ENCODE measurements at places on chromosomes 1 and 21.

DNA sequence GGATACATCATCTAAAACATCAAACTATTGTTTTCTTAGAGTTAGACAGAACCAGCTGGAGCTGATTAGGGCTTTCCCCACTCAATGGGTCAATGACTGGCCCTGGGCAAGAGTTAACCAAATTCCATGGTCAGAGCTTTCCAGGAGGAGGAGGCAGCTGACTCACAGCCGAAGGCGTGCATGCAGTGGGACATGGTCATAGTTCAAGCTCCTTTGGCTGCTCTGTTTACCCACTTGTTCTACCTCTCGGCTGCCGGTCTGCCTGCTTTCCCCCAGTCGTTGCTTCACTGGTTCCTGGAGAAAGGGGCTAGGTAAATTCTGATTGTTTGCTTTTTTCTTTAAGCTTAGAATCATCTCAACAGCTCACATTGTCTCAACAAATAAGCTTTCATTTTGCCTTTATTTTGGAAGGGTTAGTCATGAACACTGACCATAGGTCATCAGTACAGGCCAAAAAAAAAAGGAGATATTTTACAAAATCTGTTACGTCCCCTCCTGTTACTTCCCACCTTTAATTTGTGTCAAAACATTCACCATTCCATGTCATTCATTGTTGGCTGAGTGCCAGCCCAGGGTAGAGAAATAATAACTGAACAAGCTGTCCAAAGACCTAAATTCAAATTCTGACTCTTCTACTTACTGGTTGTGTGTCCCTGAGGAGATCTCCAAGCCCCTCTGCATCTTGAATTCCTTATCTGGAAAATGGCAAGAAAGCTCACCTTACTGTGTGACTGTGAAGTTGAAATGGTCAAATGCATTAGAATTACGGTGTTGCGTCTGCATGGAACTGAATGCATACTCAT is 12.0 kb downstream of the MAB21L3 start:
- DNase-seq = no peak

DNA sequence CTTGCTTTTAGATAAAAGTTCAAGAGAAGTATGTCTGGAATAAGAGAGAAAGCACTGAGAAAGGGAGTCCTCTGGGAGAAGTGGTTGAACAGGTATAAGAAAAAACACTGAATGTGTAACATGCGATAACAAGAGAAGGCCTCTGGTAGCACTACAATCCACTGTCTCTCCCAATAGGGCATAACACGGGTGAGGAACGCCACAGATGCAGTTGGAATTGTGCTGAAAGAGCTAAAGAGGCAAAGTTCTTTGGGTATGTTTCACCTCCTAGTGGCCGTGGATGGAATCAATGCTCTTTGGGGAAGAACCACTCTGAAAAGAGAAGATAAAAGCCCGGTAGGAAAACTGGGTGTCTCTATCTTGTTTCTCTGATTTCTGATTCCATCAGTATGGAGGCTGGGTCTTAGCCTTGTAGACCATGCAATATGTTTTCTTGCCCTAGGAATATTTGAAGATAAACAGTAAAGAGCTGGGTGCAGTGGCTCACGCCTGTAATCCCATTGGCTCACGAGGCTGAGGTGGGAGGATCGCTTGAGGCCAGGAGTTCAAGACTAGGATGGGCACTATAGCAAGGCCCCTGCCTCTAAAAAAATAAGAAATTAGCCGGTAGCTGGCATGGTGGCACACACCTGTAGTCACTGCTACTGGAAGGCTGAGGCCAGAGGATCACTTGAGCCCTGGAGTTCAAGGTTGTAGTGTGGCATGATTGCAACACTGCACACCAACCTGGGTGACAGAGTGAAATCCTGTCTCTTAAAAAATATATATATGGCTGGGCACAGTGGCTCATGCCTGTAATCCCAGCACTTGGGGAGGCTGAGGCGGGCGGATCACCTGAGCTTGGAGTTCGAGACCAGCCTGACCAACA is 40.4 kb downstream of the DAP3 start:
- peak; percentile 46 for DNase-seq

DNA sequence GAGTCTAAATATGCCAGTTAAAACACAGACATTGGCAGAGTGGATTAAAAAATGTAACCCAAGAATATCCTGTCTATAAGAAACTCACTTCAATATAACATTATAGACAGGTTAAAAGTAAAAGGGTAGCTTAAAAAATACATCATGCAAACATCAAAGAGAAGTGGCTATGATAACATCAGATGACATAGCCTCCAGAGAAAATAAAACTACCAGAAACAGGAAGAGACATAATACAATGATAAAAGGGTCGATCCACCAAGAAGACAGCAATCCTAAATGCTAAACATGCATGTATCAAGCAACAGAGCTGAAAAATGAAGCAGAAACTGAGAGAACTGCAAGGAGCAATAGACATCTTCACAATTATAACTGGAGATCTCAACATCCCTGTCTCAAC is 190.2 kb upstream of the NR5A2 start:
- no peak for DNase-seq

DNA sequence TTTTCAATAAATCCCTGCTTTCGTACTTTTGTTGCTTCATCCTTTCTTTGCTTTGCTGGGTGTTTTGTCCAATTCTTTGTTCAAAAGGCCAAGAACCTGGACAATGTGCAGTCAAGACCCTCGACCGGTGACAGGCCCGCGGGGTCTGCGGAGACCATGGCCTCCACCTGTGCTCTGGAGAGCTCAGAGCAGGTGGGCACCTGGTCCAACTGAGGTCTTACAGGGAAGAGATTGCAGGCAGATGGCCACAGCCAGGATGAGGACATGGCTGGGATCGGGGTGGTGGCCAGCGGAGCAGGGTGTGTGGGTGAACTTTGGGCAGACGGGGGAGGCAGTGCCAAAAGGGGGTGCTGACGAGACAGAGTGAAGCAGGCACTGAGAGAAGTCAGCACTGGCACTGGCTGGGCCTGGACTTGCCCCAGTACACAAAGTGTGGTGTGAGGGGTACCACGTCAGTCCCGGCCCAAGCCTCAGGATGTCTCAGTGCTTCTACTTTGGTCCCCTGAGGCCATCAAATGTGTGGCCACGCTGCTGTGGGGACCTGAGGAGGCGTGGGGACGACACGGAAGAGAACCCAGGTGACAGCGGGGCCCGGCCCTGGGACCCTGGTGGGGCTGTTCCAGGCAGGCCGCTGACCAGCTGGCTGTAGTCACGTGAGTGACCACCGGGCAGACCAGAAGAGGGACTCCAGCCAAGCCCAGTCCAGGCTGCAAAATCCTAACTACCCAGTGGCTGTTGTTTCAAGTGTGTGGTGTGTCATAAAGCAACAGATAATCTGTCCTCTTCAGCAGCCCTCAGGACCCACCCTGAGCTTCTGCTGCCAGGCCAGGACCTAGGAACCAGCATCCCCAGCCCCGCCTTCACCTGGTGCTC is 10.4 kb upstream of the CCDC27 start:
- no peak for DNase-seq

- DNase-seq = no peak
These were observed 3.9 kb downstream of the RPS6KC1 start for GRCh38 chr1:213054733-213055591.

DNA sequence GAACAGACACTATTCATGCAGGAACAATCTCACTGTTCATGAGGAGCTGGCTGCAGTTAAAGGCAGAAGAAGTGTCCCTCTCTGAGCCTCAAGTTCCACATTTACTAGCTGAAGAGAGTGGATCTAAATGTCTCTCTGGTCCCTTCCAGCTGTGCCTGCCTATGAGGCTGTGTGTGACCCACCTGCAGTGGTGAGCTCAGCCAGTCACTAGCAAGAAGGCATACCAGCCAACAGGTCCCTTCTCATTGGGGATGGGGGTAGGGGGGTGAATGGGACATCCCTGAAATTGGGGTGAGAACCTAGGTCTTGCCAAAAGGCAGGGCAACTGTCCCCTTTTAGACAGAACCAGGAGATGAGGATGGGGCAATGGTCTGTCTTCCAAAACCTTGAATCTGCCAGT is 13.6 kb downstream of the RD3 start:
- DNase-seq = no peak

- DNase-seq = peak; percentile 84
These were observed 6.3 kb downstream of the INTS11 start for GRCh38 chr1:1318131-1318652.

- no peak for DNase-seq
These were observed 84.9 kb downstream of the SIM2 start for GRCh38 chr21:36783612-36784374.

DNA sequence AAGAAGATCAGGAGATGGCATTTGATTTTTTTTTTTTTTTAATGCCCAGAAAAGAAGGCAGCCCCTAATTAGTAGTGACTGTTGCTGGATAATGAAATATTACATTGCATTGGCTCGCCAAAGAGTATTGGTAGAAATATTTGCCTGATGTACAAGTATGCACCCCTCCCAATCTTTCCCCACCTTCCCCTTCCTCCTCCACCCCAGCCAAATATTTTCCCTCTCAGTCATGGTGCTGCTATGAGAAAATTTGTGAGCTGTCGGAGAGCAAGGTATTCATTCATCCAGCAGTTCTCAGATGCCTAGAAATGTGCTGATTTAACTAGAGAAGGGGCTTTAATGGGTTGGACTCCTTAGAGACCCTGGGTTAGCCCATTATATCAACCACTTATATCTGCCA is 50.5 kb upstream of the IKBKE start:
- DNase-seq = no peak

DNA sequence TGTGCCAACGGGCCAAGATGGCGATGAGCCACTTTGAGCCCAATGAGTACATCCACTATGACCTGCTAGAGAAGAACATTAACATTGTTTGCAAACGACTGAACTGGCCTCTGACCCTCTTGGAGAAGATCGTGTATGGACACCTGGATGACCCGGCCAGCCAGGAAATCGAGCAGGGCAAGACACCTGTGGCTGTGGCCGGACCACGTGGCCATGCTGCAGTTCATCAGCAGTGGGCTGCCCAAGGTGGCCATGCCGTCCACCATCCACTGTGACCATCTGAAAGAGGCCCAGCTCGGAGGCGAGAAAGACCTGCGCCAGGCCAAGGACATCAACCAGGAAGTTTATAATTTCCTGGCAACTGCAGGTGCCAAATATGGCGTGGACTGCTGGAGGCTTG is 32.2 kb upstream of the GPR137B start:
- no peak for DNase-seq

GRCh38 chr1:119370748-119371147 is 2.2 kb downstream of the HAO2 start:
- DNase-seq = no peak

DNA sequence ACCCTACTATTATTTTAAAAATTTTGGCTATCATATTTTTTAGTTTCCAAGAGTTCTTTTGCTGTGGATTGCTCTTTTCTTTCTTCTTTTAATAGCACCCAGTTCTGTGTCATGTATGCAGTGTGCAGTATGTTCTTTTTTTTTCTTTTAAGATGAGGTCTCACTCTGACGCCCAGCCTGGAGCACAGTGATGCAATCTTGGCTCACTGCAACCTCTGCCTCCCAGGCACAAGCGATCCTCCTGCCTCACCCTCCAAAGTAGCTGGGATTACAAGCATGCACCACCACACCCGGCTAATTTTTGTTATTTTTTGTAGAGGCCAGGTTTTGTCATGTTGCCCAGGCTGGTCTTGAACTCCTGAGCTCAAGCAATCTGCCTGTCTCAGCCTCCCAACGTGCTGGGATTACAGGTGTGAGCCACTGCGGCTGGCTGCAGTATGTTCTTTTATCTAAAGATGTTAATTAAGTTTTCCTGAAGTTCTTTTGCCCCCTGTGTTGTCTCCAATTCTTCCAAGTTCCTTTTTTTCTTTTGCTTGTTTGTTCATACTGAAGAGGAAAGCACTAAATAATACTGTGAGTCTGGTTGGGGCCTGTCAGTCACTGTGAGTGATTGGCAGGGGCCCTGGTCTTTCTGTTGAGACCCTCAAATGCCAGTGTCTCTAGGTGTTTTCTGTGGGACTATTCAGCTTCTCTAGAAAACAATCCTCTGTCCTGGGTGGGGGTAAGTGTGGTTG is 17.5 kb upstream of the TTC22 start:
- DNase-seq = no peak

- DNase-seq = no peak
These were observed 8.7 kb upstream of the CD34 start for GRCh38 chr1:207919523-207920170.

GRCh38 chr1:183604038-183604808 is 14.0 kb upstream of the NCF2 start:
- DNase-seq = no peak

DNA sequence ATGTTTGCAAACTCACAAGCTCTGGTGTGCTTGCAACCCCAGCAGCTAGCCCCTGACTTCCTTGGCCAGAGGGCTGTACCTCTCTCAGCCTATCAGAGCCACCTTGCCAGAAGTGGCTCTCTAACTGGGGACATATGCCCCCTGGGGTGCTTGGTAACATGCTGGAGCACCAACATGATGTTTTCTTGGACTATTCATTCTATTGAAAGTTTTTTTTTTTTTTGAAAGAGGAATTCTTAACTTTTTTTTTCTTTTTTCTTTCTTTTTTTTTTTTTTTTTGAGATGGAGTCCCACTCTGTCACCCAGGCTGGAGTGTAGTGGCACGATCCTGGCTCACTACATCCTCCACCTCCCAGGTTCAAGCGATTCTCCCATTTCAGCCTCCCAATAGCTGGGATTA is 14.7 kb upstream of the CAPN8 start:
- no peak for DNase-seq

GRCh38 chr1:19458815-19459417 is 26.4 kb downstream of the CAPZB start:
- DNase-seq = no peak

DNA sequence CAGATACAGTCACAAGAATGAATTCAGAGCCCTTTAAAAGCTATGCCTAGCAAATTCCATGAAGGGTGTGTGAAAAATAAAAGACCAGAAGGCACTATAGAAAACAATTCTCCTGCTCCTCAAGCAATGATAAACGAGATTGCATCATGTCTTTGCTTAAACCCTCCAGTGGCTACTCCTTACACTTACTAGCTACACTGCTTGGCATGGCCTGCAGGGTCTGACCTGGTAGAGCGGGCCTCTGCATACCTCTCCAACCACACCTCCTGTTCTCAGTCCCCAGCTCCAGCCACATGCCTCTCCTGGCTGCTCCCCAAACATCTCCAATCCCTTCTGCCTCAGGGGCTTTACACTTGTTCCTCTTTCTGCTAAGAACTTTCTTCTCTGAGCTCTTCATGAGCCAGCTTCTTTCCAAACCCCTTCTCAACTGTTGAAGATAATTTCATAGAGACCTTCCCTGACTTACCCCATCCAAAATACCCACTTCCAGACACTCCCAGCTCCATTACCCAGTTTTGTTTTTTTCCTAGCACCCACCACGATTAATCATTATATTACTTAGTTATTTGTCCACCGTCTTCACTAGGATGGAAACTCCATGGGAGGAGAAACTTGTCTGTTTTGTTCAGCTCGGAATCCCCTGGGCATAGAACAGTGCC is 11.2 kb upstream of the CREG1 start:
- DNase-seq = no peak

GRCh38 chr1:22907528-22907927 is 65.1 kb downstream of the LACTBL1 start:
- DNase-seq = no peak

Measured in NCI-H2081 (cell line).